Suppressor macrophage treated with lipopolysaccharide for 1 hour (primary cell): ENCODE measurements at places on chromosomes 4 and X.

DNA sequence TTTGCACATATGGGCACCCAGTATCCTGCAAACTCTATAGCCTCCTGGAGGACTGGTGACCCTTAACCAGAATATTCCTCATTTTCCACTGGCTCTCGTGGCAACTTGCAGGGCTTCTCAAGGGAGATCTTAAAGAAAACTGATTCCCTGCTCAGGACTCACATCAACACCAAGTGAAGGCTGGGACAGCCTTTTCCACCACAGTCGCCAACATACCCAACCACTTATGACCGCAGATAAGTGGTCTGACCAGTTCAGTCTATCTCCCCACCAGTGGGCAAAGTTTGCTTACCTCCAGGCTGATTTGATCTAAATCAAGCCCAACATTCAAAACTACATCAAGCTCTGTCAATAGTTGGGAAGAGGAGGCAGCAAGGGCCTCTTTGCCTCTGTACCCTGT, 289.3 kb upstream of the GATB start:
- no peak for DNase-seq

GRCh38 chr4:85736571-85736970, 261.6 kb downstream of the ARHGAP24 start:
- peak; percentile 76 for DNase-seq

GRCh38 chr4:111323916-111324315, 701.0 kb upstream of the PITX2 start:
- no peak for DNase-seq

GRCh38 chrX:22073928-22074327, 41.8 kb downstream of the PHEX start:
- no peak for DNase-seq

GRCh38 chr4:63226229-63226628, 1183.0 kb downstream of the TECRL start:
- DNase-seq: no peak

DNA sequence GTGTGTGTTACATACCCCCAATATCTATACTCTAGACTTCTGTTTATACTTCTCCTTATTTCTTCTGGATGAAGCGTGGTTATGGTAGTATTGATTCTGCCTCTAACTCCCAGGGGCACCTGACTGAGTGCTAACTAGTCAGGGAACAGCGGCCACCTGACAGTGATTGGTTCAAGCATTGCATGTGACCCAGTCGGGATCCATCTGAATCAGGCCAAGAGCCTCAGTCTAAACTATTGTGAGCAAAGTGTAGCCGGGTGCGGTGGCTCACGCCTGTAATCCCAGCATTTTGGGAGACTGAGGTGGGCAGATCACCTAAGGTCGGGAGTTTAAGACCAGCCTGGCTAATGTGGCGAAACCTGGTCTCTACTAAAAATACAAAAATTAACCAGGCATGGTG, 10.0 kb downstream of the CCDC110 start:
- DNase-seq: no peak

DNA sequence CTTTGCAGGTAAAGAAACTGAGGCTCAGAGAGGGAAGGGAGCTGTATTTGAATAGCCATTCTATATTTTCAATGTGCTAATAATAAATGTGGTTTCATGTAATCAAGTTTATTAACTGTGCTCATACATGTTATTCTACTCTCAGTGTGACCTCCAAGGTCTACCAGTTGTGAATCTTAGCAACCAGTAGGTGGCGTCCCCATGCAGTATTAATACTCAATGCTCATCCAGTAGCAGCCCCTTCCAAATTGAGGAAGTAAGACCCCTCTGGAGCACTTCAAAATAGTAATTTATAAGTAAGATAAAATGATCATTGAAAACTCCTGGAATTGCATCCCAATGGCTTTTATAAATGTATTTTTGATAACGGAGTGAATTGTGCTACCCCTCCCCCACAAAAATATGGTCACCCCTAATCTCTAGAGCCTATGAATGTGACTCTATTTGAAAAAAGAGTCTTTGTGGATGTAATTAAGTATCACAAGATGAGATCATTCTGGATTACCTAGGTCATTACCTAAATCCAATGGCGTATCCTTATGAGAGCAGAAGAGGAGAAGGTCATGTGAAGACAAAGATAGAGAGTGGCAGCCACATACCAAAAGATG, 20.4 kb upstream of the SEPSECS start:
- DNase-seq: peak; percentile 68

DNA sequence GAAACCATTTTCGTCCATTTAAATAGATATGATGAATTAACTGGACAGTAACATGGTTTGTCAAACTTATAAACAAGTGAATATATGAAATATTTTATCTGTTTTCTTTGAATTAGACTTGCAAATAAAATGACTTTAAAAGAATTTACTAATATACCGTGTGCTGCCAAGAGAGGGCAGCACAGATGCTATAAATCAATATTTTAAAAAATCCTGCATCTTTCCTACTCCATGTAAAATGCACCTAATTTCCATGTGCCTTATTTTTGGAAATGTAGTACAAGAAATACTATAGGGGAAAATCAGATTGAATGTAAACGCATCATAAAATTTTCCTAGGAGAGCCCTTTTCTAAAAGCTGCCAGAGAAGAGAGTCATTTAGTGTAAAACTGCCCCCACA, 62.2 kb downstream of the PRKX start:
- DNase-seq: peak; percentile 53

DNA sequence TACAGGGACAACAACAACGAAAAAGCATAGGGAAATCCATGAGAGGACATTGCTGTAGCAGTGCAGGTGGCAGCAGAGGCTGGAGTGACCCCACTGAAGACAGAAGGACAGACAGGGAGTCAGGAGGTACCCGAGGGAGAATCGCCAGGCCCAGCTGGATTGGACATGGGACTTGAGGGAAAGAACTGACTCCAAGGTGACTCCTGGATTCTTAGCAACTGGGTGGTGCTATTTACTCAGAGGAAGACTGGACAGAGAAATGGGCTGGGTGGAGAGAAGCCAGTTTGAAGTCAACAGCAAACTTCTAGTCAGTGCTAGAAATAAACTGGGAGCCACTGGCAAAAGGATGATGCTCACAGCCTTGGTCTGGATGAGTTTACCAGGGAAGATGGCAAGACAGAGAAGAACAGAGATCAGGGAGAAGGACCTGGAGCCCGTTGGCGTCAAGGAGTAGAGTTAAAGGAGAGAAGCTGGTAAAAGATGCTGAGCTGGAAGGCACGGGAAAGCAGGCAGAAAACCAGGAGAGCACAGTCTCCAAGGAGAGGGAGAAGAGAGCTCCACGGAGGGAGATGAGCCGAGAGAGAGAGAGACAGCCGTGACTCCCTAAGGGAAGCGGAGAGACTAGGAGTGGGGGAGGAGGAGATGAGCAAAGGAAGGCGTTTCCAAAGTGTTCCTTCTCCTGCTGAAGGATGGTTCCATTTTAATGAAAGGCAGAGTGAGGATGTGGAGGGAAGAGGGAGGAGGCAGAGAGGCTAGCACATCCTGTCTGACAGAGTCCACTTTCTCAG, 119.4 kb downstream of the AFAP1 start:
- DNase-seq: no peak

- peak; percentile 62 for DNase-seq
Observed at GRCh38 chr4:118740869-118741268, 55.7 kb downstream of the METTL14 start.

GRCh38 chrX:10904220-10904619, 206.9 kb upstream of the HCCS start:
- no peak for DNase-seq

GRCh38 chr4:57554556-57555092, 444.4 kb upstream of the IGFBP7 start:
- no peak for DNase-seq

DNA sequence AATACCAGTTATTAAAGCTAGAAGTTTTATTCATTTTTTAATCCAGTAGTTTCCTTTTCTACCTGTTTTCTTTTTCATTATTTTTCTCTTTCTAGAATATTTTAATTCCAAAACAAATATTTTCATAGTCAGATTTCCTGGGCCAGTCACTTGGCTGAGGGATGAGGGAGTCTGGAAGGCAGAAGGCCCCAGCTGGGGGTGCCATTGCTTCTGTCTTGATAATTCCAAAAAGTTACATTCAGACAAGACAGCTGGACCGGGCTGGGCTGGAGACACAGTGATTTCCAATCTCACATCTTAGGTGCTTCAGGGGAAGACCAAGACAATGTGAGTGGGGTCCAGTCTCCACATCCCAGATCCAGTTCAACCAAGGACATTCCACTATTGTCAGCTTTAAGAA, 263.5 kb downstream of the TMA16 start:
- DNase-seq: no peak

DNA sequence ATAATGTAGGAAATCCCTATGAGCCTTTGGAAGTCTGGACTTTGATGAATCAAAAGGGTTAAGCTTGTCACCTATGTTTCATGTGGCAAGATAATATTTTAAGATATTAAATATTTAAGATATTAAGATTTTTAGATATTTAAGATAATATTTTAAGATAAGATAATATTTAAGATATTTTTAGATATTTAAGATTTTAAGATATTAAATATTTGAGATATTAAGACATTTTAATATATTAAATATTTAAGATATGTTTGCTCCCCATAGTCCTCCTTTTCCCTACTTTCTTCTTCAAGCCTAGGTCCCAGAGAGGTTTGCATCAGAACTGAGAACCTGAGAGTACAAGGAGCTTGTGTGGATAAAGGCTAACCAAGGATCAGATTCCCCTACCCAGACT, 478.4 kb upstream of the IGFBP7 start:
- DNase-seq: no peak

DNA sequence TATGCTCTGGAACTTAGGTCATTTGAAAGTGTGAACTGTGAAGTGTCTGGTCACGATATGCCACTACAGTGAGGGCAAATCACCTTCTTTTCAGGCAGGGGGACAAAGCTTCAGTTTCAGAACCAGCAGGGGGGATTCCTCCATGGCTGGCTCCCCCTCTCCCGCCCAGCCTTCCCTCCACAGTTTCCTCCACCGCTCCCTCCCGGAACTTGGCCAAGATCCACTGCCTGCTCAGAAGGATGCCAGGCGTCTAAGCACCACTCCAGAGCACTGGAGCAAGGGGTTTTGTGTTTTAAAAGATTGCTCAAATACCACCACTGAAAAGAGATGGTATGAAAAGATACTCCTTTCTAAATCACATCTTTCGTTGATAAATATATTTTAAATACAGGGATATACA, 126.9 kb downstream of the ELOVL6 start:
- no peak for DNase-seq

- DNase-seq: no peak
Observed at GRCh38 chr4:143743591-143743990, 43.1 kb upstream of the FREM3 start.

GRCh38 chr4:101807351-101807750, 16.8 kb downstream of the BANK1 start:
- no peak for DNase-seq

- no peak for DNase-seq
Observed at GRCh38 chrX:38149016-38149415, 71.7 kb downstream of the SRPX start.

DNA sequence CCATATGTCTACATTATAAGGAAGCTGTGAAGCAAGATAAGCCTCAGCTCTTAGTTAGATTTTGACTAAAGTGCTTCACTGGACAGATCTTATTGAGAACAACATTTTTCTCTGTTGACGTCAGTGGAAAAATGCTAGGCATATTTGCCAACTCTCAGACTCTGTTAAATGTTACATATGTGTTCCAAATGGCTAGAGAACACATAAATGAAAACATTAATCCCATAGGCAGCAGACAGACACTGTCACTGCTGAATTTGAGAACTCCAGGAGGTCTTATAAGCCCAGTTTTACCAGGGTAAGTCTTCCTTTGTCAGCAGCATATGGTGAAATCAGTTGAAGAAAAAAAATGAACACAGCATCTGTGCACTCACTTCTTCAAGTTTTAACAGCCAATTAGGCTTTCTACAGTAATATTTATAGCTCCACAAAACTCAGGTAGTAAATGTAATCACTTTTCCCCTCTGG, 186.9 kb downstream of the CAMK2D start:
- DNase-seq: no peak

DNA sequence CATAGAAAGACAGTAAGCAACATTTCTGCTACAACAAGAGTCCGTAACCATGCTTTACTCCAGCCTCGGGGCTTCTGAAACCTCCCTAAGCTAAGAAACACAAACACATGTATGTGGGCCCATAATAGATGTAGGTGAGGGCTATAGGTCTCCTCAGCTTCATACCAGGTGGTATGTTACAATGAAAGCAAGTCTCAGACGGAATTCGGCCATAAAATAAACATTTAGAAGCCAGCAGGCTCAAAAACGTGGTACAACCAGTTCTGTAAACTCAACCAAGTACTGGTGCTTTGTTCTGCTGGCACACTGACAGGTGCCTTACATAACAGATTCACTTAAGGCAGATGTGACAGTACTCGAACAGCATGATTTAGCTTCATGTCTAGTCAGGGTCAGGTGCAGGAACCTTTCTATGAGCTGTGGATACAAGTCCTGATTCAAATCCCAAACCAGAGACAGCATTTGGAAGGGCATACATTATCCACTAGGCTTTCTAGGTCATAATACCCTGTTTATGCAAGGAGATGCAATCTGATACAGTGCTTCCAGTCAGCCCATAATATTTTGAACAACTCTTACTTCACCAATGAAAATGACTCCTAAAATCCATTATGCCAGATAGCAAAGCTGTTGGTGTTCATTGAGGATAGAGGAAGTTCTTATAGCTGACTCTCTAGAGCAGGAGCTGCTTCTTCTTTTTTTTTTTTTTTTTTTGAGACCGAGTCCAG, 113.8 kb upstream of the ENPP6 start:
- peak; percentile 83 for DNase-seq

- no peak for DNase-seq
Observed at GRCh38 chr4:26806331-26806730, 54.3 kb upstream of the STIM2 start.

DNA sequence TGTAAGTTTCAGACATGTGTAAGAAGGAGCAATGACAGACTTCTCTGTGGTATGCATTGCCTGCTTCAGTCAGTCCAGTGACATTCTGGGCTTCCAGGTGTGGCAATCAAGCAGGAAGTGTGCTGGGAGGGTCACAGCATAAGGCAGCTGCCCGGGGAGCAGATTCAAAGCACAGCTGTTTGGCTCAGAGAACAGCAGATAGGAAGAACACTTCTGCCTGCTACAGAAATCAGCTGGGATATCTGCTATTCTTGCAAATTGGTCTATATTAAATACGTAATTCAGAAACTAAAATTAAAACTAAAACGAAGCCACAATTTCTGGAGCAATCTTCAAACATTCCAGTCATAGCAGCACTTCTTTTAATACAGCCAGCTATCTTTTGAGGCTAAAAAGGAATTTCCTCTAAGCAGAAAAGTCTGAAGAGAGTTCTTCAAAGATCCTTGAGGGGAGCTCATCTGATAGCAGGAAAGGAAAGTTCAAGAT, 47.5 kb upstream of the GALNT7 start:
- DNase-seq: no peak

DNA sequence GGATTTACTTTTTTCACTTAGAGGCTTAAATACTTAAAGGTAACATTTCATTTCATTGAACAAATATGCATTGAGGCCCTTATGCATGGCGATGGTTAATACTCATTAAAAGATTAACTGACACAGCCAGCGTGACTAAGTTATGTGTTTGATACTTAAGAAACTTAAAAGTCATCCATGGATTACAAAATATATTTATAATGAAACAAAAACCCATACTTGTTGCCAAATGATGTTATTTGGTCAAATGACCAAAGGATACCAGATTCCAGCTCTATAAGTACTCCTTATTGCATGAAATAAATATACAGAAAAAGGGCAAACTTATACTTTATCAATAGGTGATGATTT, 26.7 kb downstream of the ZNF330 start:
- DNase-seq: no peak

- no peak for DNase-seq
Observed at GRCh38 chrX:2389324-2389723, 111.5 kb downstream of the DHRSX start.
